ENCODE measurements at places on chromosomes 7 and 10. TPM values are rescaled to one million over a fixed set of nuclear protein-coding genes. Genes with fewer than 3 reads are reported as not detected.

MPLKIP gene
- total RNA-seq: 35.1 TPM

PLEKHA1 gene
- total RNA-seq: 11.7 TPM

IQUB gene
- total RNA-seq: not detected

GRCh38 chr7:49800031-49800430 lies 26.6 kb downstream of the VWC2 start:
- H3K27me3 ChIP-seq: no peaks in the 10 kb centered on the region
- no peak for DNase-seq

GRCh38 chr7:81600608-81601007 lies 169.2 kb downstream of the HGF start:
- no peaks in the 10 kb centered on the region for H3K36me3 ChIP-seq
- DNase-seq: no peak
- H3K4me3 ChIP-seq: no peak overlapping the region
- no peaks in the 10 kb centered on the region for H3K4me1 ChIP-seq
- no peaks in the 10 kb centered on the region for H3K27me3 ChIP-seq

DNA sequence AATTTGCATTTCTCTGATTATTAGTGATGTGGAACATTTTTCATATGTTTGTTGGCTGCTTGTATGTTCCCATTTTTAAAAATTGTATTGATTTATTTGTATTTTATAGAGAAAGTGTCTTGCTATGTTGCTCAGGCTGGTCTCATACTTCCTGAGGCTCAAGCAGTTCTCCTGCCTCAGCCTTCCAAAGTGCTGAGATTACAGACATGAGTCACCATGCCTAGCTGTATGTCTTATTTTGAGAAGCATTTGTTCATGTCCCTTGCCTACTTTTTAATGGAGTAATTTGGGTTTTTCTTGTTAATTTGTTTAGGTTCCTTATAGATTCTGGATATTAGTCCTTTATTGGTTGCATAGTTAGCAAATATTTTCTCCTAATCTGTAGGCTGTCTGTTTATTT lies 214.2 kb upstream of the KAT6B start:
- DNase-seq: no peak
- H3K27me3 ChIP-seq: no peaks in the 10 kb centered on the region
- peaks cover 20% of the 10 kb centered on the region for H3K36me3 ChIP-seq
- no peaks in the 10 kb centered on the region for H3K4me1 ChIP-seq
- H3K4me3 ChIP-seq: no peak overlapping the region

GRCh38 chr7:132022188-132022587 lies 465.8 kb upstream of the PODXL start:
- no peaks in the 10 kb centered on the region for H3K36me3 ChIP-seq
- no peak for DNase-seq
- no peak overlapping the region for H3K4me3 ChIP-seq
- H3K27ac ChIP-seq: no peak overlapping the region

- no peaks in the 10 kb centered on the region for H3K36me3 ChIP-seq
- no peak overlapping the region for H3K4me3 ChIP-seq
- H3K27ac ChIP-seq: no peak overlapping the region
Measured at GRCh38 chr10:18213271-18213670, 73.0 kb downstream of the CACNB2 start.
